COLO829 (cell line): ENCODE measurements at places on chromosomes 11 and 22.

DNA sequence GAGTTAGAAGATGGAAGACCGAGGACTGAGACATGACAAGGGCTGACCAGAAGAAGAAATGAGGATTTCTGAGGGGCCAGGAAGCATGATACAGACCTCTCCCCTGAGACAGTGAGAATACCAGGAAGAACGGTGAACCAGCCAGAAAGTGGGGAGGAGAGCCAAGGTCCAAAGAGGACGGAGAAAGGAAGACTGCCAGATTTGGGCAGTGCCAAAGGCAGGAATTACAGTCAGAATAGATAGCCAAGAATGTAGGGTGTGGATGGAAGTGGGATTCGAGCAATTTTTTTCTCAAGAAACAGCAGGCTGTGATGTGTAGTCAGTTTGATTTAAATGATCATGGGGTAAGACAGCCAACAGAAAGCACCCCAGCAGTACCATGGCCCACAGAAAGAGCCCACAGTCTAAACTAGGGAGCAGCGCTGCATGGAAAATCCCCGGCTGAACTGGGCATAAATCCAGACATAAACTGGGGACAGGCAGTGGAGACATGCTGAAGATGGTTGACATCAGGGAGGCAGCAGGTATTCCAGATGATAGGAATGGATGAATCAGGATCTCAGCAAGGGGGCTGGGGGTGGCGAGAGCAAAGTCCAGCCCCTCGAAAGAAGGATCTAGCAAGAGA lies 67.3 kb upstream of the BARX2 start:
- DNase-seq, result no peak

DNA sequence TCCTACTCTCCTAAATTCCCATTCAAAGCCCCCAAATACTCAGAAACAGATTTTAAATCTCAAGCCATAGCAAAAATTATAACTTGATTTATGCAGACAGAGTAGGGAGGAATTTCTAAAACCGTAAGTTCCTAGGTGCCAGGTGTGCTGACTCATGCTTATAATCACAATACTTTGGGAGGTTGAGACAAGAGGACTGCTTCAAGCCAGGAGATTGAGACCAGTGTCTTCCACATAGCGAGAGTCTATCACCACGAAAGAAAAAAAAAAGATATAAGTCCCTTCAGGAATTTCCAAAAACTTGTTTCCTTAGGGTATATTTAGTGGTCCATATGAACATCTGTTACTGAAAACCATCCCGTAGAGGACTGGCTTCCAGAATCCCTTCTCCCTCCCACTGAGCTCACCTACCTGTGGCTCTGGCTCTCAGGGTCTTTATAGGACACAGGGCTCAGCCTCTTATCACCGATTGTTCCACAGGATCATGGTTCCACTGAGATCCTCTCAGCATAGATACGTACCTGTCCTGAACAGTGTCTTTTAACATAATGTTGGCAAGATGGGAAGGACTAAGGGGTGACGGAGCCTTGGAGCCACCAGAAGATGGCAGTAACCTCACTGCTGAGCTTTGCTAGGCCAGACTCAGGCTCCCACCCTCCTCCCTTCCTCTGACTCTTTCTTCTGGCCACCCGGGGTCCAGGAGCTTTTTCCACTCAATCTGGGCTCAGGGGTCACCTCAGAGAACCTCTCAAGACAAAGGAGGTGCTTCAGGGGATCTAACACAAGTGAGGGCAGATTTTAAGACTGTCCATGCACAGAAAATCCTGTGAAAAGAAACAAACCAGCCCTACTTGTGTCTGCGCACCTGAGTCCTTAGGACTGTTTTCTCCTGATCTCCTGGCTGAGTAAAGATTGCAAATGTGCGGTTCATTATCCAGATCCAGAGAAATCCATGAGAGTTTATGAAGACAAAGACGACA lies 117.5 kb upstream of the TOP3B start:
- DNase-seq, result no peak

GRCh38 chr11:105612771-105613170 lies 2.9 kb downstream of the GRIA4 start:
- DNase-seq, result no peak

DNA sequence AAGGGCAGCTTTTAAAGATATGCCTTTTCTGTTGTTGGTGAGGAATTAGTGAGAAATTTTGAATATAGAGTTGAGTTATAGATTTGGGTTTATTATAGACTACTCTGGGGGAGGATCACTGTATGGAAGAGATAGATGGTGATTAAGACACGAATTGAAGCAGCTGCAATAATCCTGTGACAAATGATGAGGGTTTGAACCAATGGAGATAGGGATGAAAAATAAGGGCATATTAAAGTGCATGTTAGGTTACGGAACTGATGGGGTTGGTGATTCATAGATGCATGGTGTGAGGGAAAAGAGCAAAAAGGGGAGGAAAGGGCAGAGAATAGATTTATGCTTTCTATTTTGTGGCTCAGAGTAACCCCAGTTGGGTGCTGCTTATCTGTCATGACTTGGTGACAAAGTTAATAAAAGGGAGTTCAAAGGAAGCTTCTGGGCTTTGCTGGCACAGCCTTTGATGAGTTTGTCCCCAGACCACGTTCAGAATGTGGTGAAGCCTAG lies 11.8 kb downstream of the C11orf87 start:
- no peak for DNase-seq

- DNase-seq, result no peak
Measured at GRCh38 chr11:1290052-1291040, 19.1 kb downstream of the TOLLIP start.

DNA sequence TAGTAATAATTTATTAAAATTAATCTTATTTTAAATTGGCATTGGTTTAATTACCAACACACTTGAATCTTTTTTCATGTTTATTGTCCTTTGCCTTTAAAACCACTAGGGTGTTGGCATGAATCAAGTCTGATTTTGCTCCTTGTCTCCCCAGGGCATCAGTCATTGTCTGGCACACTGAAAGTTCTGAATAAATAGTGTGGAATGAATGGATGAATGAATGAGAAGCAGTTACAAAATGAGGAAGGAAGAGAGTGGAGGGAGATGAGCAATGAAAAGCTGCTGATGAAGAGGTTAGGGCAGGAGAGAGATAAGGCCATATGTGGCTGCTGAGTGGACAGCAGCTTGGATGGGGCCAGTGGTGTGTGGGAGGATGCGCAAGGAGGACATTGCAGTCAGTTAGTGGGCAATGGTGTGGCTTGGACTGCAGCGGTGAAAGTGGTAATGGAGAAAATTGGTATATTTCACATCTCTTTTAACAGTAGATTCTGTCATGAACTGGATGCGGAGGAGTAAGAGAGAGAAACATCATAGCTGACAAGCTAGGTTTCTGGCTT lies 132.0 kb downstream of the SPON1 start:
- DNase-seq, result no peak

GRCh38 chr11:77411717-77412441 lies 62.0 kb downstream of the PAK1 start:
- DNase-seq, result peak; percentile 84

- peak; percentile 97 for DNase-seq
Measured at GRCh38 chr22:17866127-17866526, 91.9 kb upstream of the BID start.

DNA sequence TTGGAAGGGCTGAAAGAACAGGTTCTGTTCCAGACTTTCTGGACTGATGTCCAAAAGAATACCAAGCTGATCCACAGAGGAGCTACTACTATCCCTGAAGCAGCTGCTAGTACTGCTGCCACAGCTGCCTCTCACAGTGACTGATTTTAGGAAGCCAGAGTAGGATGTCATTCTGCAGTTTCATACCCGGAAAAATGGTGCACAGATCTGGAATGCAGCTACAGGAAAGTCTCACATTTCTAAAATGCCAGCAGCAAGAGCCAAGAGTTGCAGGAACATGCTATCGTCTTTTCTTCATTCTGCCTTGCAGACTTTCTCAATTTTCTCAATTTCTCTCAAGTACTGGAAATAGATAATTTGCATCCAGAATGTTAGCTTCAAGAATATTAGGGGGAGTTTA lies 19.4 kb upstream of the CCDC179 start:
- no peak for DNase-seq

DNA sequence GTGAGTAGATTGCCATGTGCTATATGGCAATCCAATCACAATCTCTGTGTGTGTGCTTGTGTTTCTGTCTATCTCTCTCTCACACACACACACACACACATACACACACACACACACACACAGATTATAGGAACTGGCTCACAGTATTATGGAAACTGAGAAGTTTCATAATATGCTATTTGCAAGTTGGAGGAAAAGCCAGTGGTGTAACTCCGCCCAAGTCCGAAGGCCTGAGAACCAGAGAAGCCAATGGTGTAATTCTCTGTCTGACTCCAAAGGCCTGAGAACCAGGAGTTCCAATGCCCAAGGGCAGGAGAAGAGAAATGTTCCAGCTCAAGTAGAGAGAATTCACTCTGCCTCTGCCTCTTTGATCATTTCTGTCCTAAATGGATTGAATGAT lies 37.2 kb downstream of the GLYATL2 start:
- DNase-seq, result no peak

DNA sequence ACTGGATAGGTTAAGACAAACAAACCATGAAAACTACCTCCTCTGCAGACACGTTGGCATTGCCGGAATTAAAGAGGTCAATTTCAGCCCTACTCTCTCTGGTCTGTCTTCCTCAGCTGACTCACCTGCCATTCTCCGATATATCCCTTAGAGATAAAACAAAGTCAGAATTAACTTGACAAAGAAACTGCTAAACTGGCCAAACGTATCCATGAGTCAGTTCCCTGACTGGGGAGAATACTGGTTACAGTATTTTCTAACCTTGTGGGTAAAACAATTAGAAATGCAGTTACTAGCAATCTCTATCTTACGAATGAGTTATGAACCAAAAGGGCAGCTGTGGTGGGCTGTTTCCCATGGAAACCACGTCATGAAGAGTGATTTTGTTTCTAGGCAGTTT lies 96.2 kb downstream of the RDX start:
- no peak for DNase-seq

DNA sequence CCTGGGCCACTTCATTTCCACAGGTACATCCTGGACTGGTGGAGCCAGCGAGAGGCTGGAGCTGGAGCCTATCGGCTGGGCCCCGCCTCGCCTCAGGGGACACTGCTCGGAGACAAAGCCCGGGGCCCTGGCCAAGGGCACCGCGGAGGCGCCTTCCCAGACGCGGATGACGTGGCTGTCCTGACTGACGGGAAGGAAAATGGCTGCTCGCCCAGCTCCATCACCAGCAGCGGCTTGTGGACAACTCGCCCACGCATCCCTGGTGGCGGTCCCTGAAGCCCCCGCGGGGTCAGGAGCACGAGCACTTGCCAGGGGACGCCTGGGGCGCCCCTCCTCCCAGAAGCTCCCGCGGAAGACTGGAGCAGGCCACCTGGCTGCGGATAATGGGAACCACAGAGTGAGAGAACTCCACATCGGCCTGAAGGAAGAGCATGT lies 49.6 kb downstream of the CECR2 start:
- DNase-seq, result no peak

GRCh38 chr11:88307749-88308425 lies 29.6 kb downstream of the CTSC start:
- DNase-seq, result no peak

DNA sequence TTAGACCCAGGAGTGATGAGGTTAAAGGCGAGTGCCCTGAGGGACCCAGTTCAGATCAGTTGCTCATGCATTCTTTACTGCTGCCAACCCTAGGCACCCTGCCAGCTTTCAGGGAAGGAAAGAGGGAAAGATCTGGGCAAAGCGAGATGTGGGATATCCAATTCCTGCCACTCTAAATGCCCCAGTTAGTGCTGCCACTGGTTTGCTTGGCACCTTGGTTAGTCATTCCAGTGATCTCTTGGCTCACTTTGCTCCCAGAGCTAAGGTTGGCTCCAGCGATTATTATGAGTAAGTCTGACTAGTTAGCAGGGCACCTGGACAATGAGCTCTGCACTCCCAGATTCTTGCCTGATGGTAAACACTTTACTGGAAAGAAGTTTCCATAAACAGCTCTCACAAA lies 85.0 kb downstream of the INSC start:
- peak; percentile 78 for DNase-seq

DNA sequence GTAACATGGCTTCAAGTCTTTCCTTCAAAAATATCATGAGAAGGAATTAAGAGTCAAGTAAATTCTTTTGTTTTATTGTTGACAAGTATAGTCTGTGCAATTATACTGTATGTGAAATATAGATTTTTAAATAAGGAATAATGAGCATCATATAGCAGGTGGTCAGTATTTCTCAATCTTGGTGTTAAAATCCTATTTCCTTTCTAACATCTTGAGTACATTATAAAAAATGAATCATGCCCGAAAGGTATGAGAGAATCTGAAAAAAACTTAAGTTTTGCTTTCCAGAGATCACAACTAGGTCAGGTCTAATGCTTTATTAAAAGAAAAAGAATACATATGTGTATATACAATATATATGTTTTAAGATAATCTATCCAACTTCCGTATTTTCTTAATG lies 53.1 kb downstream of the KIF18A start:
- DNase-seq, result no peak

DNA sequence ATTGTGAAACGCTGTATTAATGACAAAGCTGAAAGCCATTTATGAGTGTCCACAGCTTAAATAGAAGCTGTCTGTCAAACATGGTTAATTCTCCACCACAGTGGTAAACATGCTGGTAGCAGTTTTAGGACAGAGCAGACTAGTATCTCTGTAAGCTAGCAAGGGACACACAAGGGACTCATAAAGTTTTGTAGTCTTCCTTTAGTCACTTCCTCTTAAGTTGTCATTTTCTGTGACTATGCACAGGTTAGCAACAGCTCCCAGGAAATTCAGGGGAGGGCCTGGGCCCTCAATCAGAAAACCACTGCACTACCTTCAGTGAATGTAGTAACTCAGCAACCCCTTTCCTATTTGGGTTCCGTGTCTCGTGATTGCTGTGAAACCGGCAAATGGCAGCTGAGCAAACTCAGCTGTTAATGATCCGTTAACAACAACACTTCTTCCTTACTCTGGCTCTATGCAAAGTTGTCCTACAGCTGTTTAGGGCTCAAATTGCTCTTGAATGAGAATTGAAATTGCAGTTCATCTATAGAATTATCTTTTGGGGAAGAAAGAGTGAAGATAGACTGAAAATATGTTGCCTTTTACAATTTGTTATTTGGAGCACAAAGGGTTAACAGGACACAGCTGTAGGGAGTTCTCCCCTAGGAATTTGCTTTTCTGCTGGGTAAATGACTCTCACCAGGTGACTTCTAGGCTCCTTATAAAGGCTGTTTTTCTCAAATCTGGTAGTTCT lies at the start of gene MMP26:
TSS of gene MMP26 (plus strand) at position 731 of the 736 bp plus-strand sequence.
- no peak for DNase-seq

GRCh38 chr22:39234867-39235687 lies 9.7 kb downstream of the PDGFB start:
- no peak for DNase-seq

- DNase-seq, result no peak
Measured at GRCh38 chr11:72375241-72375960, 58.9 kb downstream of the CLPB start.
